ENCODE measurements at places on chromosomes 6 and 20.

DNA sequence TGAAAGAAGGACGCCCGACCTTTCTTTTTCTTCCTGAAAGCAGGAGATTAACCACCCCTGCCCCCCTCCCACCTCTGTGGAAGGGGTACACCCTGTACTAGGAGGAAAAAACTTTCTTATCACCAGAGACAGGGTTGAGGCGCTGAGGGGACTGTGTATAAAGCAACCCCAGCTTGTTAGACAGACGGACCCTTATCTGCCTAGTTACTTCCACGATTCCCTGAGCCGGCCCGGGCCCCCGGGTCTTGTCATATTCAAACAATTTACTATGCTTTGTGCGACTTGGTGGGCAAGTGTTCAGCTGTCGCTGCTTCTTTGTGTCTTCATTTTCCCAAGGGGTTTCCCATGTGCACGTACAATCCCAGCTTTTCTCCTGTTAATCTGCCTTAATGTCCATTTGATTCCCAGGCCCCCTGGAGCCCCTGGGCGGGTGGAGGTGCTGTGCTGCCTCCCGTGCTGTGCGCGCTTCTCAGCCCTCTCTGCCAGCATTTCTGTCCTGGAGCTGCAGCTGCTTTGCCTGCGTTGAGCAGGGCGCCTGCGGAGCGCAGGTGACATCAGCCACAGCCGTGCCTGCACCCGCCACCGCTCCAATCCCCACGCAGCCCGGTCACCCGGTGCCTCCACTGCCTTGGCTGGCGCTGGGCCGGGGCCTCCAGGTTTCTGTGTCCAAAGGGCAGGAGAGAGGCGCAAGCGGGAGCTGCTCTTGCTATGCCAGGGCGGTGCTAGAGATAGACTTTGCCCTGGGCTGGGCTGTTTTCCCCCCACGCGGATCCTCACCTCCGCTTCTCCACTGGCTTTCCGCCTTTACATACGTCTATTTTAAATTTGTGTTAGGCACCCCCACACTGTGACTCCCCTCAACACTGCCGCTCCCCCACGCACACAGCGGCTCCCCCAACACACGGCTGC is 96.2 kb downstream of the TTLL2 start:
- no peak for DNase-seq

- DNase-seq, result no peak
Measured at GRCh38 chr6:143755301-143755744, 77.6 kb downstream of the PHACTR2 start.

- DNase-seq, result peak; percentile 58
Measured at GRCh38 chr6:219641-220198, 72.6 kb upstream of the DUSP22 start.

- DNase-seq, result no peak
Measured at GRCh38 chr6:71045296-71045695, 88.4 kb upstream of the B3GAT2 start.

All from iPS-NIHi11 (cell line).